ENCODE measurements at places on chromosomes 11 and 22.
A peak's percentile ranks its signal among the peaks of the same experiment; 100 is the strongest.

DNA sequence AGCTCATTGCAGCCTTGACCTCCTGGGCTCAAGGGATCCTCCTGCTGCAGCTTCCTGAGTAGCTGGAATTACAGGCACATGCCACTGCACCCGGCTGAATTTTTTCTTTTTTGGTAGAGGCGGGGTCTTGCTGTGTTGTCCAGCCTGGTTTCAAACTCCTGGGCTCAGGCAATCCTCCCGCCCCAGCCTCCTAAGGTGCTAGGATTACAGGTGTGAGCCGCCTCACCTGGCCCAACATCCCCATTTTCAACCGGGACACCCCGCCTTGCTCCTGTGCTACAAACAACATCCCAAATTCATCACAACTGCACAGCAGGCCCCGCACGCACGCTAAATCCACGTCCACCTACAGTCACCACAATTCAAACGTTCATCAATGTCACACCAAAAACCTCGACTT lies 61.0 kb downstream of the ARFGAP3 start:
- no peak for DNase-seq

DNA sequence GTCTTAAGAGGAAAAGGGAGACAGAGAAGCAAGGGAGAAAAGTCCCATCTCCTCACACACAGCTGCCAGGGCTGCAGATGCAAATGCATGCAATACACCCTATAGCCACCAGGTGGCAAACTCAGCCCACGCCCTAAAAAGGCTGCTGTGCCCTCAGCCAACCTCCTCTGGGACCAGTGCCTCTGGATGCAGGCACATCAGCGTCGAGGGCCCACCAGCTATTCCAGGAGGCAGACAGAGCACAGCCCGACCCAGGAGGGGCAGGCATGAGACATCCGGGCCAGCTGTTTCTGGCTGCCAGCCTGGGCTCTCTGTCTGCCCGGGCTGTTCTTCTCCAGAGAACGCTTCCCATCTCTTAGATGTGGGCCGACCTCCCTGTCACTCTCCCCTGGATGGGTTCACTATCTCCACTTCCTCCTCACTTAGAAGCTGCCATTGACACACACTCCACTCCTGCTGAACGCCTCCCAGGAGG lies 39.7 kb downstream of the TPBGL start:
- DNase-seq = peak; percentile 79

- no peak for DNase-seq
Measured at GRCh38 chr11:74021998-74022397, 13.1 kb upstream of the UCP3 start.

- no peak for DNase-seq
Measured at GRCh38 chr11:1291295-1292017, 18.0 kb downstream of the TOLLIP start.

DNA sequence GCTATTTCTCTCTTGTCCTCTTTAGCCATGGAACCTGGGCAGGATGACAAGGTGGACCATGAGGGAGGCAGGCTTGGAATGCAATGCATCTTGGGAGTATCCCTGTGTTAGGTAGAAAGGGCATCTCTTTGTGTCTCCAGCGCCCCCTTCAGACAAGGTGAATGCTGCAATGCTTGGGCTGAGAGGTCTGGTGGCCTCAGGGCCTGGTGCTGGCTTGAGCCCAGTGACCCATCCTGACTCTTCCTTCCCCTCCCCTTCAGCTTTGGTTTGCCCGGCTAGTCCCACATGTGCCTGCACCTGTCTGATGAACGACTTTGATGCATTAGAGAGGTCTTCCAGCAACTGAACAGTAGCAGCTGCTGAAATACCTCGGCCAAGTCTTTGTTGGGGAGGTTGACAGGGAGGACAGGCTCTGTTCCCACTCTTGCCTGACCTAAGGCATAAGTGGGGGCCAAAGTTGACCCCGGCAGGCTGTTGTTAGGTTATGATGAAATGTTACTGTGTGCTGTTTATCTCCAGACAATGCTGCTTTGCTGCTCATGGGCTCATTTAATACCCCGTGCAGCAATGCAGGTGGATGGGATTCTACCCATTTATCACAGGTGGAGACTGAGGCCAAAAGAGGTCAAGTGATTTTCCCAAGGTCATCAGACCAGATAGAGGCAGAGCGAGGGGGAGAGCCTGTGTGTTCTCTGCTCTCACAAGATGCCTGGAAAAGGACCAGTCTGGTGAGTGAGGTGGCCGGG lies 22.5 kb downstream of the MYO18B start:
- DNase-seq = no peak

- DNase-seq = no peak
Measured at GRCh38 chr22:42704896-42705295, 15.8 kb downstream of the A4GALT start.

- DNase-seq = no peak
Measured at GRCh38 chr11:68865241-68865640, 23.5 kb upstream of the CPT1A start.

DNA sequence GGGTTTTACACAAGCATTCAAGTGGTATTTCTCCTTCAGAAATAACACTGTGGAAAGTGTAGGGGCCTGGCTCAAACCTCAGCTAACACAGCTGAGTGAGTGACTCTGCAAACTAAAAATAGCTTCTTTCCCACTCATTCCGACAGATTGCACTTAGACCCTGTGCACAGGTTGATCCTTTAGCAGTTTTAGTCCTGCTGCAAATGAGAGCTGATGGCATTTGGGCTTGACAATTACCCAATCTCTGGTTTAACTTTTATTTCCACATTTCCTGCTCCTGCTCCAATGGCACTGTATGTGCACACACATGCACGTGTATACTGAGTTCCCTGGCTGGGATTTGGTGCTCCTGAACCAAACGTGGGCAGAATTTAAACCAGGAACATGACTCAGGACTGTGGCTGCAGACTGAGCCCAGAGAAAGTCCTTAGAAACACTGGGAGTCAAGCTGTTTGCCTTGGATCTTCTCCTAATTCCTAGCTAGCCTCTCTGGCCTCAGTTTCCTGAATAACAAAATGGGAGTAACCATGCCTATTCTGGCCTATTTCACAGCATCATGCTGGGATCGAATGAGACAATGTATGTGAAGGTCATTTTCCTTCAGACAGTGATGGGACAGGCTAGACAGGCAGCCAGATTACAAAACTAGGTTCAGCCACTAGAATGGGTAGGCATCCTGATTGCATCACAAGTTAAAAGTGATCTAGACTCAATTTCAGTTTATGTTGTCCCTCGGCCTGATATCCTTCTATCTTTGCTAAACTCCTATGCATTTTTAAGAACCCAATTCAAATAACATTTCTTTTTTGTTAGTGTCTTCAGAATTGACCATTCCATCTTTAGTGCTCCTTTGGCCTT lies 58.2 kb downstream of the SERGEF start:
- no peak for DNase-seq

- no peak for DNase-seq
Measured at GRCh38 chr22:46484156-46484860, 53.1 kb downstream of the CELSR1 start.

DNA sequence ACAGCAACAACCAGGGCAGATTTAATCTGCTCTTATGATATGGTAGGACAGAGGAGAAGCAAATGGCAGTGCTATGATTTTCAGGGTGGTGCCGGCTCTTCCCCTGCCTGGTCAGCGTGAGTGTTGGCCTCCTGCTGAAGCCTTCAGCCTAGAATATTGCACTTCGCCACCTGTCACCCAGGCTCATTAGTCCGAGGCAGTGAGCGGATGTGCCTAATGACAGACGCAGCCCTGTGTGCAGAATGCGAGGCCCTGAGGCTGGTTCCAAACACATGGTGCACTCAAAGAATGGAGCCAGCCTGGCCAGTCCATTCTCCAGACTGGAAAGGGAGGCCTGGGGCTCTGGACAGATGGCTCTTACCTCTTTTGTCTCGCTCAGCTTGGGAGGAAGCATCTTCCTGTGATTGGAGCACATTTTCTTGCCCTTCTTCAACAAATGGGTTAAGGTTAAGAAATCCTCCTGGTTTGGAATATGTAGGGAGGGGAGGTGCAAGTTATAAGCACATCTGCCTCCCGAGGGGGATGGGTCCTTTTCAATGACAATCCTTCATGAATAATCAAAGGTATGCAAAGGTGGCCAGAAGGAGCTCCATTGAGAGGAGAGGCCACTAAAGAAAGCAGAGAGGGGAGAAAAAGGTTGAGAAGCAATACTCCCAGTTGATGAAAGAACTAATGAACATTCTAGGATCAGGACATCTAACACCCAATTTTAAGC lies 39.7 kb upstream of the GALNT18 start:
- no peak for DNase-seq

- DNase-seq = no peak
Measured at GRCh38 chr22:38311323-38311620, 6.0 kb downstream of the CSNK1E start.

- no peak for DNase-seq
Measured at GRCh38 chr22:19174106-19175025, 4.2 kb downstream of the SLC25A1 start.

- peak; percentile 20 for DNase-seq
Measured at GRCh38 chr11:59273373-59273841, 60.7 kb upstream of the MPEG1 start.

GRCh38 chr11:96817482-96818399 lies 427.9 kb downstream of the JRKL start:
- DNase-seq = no peak

- peak; percentile 29 for DNase-seq
Measured at GRCh38 chr11:133047036-133047770, 485.1 kb downstream of the OPCML start.

DNA sequence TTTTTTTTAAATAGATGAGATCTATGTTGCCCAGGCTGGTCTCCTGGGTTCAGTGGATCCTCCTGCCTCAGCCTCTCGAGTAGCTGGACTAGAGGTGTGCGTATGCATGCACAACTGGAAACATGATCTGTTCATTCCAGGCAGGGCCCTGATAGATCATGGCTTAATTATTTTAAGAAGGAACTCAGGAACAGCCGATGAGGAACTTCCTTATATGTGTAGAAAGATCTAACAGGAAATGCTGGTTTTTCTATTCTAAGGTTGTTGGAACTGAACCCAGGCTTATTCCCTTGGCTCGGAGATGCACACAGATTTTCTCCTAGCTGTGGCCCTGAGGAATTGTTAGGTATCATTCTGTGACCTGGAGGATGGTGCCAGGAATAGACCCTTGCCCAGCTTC lies 32.4 kb downstream of the SPECC1L start:
- no peak for DNase-seq

DNA sequence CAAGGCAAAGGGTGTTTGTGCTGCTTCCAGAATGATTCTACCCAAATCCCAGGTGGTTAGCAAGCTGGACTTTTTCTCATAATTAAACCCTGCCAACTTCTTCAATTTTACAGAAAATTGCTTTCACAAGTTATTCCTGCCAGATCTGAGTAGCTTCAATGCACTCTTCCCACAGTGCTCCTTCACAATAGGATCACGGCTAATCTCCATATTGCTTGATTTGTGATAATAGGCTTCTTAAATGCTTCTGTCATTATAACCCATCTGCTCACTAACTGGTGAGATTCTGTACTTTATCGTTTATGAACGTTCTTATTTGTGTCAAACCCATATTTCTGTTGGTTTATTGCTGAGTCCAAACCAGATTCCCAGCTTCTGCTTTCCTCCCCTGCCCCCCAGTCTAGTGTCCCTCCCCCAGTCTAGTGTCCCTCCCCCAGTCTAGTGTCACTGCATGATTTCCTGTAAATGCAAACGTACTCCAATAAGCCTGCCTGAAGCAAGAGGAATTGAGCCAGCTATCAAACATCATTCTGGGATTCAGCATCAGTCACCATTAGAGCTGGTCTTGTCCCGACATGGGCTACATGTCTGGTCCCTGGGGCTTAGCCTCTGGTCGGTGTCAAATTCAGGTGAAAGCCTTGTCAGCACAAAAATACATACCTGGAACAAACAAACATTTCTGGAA lies 14.0 kb downstream of the MMP3 start:
- no peak for DNase-seq

DNA sequence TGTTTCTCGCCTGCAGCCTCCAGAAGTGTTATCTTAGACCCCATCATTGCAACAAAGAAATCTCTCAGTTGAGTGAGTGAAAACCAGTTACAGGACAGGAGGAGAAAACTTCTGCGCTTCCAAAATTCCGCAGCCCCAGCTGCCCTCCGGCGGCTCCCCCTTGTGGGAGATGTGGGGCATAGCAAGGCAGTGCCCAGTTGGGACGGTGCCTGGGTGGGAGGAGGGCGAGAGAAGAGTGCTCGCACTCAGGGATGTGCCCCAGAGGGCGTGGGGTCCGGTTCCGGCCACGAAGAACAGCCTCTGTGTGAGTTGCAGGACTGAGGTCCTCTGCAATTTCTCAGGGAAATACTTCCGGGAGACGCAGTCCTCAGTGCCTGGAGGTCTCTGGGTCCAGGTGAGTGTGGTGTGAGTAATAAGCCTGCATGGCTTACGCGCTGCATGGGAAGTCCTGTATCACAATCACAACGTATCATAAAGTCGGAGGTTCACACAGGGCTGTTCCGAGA lies 87.0 kb upstream of the BLID start:
- peak; percentile 88 for DNase-seq

- no peak for DNase-seq
Measured at GRCh38 chr11:128868841-128869671, 2.0 kb upstream of the KCNJ1 start.

DNA sequence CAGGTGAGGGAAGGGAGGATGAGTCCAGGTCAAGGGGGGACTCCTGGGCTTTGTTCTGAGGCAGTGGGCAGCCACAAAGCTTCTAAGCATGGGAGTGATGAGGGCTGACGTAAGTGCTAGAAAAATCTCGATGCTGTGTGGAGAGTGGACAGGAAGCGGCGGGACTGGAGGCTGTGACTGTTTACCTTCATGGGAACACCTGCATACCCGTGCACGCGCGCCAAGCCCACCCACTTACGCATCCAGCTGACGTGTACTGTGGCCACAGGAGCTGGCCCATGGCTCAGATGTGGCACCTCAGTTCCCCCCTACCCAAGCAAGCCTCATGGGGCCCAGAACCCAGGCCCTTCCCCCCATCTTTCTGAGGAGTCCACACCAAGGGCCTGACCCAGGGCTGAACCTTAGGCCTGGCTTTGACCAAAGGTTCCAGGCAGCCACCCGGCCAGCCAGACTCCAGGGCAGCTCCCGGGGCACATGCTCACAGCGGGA lies 14.0 kb downstream of the MYRF start:
- no peak for DNase-seq

DNA sequence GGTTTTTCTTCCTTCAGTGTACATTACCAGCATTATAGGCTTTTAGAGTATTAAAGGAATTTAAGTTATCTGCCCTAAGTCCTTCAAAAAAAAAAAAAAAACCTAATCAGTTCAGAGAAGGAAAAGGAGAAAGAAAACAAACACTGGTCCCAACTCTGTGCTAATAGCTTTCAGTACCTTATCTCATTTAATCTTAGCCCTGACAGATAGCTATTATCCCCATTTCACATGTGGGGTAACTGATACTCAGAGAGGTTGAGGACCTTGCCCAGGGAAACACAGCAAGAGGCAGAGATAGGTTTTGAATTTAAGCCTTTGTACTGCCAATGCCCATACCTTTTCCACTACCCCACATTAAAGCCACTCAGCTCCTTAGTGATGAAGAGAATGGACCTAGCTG lies 43.4 kb downstream of the FAT3 start:
- DNase-seq = no peak

DNA sequence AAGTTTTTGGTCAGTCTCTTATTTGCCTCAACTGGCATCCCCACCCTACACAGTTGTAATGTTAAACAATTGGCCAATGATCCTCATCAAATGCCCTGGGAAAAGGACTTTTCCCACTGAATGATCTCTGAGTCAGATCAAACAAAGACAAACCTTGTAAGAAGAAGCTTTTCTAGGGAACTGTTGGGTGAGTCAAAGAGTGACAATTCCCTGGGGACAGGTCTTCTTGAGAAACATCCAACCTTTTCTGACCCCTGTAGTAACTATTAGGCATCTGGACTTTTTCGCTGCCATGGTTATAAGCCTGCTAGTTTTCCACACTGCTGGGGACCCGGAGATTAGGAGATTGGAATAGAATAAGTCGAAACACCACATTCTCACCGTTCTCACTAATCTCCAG lies 789.8 kb upstream of the API5 start:
- DNase-seq = no peak
